H4 (cell line): ENCODE measurements at places on chromosomes 5 and 9.
A peak's percentile ranks its signal among the peaks of the same experiment; 100 is the strongest.

DNA sequence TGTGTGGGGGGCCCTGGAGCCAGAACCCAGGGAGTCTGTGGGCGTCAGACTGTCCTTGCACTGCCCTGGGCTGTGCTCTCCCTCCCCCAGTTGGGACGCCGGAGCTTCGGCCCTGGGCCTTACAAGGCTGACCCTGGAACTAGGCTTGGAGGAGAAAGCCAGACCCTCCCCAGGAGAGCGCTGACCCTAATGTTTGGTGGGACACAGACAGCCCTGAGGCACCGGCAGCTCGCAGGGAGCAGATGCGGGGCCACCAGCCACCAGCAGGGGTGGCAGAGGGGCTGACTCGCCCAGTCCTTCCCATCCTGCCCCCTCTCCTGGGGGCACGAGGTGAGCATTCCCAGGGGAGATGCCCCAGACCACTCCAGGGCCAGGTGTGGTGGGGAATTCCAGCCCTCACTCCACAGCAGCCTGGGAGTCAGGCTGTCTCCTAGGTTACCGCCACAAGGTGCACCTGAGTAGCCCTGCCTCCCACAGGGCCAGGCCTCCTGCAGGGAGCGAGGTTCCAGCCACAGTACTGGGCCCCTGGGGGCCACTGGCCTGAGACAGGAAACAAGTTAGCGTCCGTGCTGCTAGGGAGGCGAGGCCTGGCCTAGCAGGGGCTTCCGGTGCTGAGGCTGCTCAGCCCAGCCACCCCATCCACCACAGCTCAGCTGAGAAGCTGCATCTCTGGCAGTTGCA, 134.6 kb downstream of the OLFM1 start:
- DNase-seq: no peak

- DNase-seq: no peak
Observed at GRCh38 chr5:59293700-59294099, 599.8 kb downstream of the PDE4D start.

DNA sequence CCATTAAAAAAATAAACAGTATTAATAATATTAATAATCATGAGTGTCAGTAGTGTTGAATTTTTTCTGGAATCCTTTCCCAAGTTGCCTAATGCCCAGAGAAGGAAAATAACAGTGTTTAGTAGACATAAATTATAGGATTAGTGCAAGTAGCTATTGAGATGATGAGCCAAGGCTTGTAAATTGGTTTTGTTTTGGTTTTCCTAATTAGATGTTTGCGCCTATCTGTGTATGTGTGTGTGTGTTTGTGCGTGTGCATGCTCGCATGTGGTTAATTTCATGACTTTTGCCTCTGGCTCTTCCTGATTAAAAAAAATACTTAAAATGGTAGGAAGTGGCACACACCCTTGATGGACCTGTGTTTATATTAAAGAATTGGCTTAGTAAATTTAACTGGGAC, 55.4 kb downstream of the FXN start:
- no peak for DNase-seq

- peak; percentile 60 for DNase-seq
Observed at GRCh38 chr9:110351009-110351467, 13.4 kb upstream of the TXNDC8 start.

DNA sequence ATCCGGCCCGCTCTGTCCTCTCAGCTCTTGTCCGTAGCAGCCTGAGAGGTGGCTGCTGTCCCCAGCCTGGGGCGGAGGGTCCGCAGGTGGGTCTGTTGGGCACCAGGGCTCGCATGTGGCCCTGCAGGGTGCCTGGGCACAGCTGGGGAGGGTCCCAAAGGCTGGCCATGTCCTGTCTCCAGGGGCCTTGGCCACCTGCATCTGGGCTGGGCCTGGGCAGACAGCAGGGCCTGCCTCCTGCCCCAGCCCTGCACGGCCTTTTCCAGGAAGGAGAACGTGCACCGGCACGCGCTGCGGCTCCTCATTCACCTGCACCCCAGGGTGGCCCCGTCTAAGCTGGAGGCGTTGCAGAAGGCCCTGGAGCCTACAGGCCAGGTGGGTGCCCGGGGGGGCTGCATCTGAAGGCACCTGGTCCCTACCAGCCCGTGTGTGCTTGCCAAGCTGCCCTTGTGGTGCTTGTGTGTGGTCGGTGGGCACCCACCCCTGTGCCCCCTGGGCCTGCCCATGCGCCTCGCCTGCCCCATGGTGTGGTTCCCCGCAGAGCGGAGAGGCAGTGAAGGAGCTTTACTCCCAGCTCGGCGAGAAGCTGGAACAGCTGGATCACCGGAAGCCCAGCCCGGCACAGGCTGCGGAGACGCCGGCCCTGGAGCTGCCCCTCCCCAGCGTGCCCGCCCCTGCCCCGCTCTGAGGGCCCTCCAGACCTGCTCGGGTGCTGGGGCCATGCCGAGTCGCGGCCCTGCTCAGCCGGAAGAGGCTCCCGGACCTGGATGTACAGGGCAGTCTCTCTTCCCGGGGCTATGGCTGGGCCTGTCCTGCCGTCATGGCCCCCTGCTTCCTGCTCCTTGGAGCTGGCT, 5.1 kb upstream of the TOR4A start:
- no peak for DNase-seq

- DNase-seq: no peak
Observed at GRCh38 chr9:135919318-135919890, 12.1 kb upstream of the CAMSAP1 start.

DNA sequence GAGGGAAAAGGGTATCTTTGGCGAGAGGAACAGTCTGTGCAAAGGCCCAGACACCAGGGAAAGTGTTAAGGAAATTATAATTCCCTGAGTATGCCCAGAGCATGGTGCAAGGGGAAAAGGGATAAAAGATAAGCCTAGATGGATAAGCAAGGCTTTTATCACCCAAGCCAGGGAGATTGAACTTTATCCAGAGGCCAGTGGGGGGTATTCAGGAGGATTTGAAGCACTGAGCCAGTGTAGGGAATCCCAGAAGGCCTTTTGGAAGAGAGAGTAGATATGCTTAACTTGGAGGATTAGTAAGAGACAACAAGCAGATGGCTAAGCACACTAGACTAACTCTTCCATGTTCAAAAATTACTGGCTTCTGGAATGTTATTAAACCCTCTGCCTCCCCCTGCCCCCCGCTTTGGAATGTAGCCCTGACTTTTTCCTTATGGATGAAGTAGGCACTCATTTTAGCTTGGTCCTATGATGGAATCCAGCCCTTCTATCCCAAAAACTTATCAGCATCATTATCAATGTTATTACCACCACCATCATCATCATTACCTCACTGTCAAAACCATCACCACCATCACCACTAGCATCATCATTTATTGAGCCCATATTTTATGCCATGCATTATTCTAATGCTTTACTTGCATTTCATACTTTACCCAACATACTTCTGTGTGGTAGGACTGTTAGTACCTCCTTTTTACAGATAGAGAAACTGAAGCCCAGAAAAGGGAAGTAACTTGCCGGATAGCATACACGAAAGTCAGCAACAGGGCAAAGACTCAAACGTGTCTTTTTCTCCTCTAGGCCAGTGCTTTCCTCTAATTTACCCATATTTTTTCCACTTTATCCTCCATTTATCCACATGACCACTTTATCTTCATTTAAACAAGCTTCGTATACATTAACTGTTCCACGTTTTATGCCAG, 237.0 kb downstream of the PAPPA start:
- no peak for DNase-seq

DNA sequence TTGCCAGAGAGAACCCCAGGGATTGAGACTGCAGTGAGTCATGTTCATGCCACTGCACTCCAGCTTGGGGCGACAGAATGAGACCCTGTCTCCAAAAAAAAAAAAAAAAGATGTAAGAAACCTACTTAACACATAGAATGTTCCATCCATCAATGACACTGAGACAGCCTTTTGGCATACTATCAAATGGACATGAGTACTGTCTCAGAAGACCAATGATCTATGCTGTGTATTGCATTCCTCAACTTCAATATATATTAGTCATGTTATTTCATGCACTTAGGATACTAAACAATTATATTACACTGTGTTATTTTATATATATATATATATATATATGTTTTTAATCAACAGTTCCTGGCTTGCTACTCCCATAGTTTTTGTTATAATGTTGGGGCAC, 57.1 kb upstream of the ANKH start:
- DNase-seq: no peak

DNA sequence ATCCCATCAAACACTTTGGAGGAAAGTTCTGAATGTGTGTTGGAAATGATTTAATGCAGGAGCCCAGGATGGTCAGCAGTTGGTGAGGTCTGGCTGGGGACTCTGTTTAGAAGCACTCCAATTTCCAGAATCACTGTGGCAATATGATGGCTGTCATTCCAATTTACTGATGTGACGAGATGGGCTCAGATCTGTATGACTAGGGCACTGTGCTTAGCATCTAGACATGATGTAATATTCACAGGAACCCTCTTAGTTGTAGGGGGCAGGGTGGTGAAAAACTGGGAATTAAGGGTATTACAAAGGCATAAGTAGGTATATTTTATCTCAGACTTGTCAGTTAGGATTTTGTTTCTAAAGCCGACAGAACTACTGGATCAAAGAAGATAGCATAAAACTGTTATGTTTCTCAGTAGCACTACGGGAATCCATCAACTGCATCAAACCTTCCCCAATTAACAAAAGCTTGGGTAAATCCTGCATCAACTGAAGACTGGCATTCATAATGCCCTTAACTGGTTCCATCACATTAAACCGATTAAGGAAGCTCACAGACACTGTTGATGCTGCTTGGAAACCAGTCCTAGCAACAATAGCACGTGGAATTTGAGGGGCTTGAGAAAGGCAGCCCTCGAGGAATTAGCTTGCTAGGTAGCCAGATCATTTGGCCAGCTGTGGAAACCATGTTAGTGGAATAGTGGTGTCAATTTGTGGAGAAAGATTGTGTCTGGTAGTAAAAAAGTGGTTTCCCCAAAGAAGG, 86.1 kb downstream of the SV2C start:
- no peak for DNase-seq

- DNase-seq: no peak
Observed at GRCh38 chr9:114124666-114125475, 25.8 kb upstream of the KIF12 start.

- DNase-seq: no peak
Observed at GRCh38 chr5:137370096-137371071, 128.7 kb downstream of the SPOCK1 start.

- DNase-seq: no peak
Observed at GRCh38 chr5:60703944-60704343, 4.0 kb upstream of the DEPDC1B start.

DNA sequence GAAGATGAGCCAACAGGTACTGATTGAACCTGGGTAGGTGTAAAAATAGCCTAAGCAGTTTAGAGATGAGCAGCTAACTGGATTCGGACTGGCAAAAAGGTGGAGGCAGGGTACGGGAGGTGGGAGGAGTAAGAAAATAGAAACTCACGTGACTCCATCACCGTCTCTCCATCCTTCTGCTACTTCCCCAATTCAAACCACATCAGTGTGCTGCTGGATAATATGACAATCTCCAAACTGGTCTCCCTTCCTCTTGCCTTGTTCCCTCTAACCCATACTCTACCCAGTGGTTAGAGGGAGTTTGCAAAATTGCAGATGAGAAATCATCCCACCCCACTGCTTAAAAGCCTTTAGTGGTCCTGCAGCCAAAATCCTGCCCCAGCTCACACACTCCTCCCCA, 42.7 kb downstream of the RIGI start:
- no peak for DNase-seq

GRCh38 chr9:106615118-106615889, 247.7 kb upstream of the ZNF462 start:
- DNase-seq: no peak

- no peak for DNase-seq
Observed at GRCh38 chr5:45623832-45624231, 72.3 kb downstream of the HCN1 start.

- no peak for DNase-seq
Observed at GRCh38 chr5:111635916-111636570, 121.0 kb downstream of the NREP start.

GRCh38 chr5:88680253-88681132, 202.5 kb downstream of the MEF2C start:
- peak; percentile 36 for DNase-seq

GRCh38 chr5:97471951-97472350, 288.9 kb upstream of the RIOK2 start:
- DNase-seq: no peak

- peak; percentile 34 for DNase-seq
Observed at GRCh38 chr9:130128733-130129431, 43.3 kb upstream of the NCS1 start.

GRCh38 chr5:141560151-141560550, 58.6 kb downstream of the DIAPH1 start:
- DNase-seq: peak; percentile 54

DNA sequence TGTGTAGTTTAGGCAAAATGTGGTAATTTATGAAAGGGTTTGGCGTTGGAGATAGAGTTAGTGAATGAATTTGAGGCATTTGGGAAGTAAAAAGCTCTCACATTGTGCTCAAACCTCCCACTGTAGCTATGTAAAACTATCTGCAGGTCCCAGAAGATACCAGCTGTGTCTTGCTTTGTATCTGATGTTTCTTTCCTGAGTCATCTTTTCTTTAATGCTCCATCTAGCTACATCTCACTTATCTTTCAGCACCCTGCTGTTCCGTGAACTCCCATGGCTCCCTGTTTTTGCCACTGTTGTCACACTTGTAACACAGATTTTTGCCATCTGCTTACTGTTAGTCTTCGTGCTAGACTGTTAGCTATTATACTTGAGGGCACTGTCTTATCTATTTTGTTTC, 253.1 kb downstream of the NPR3 start:
- DNase-seq: no peak

DNA sequence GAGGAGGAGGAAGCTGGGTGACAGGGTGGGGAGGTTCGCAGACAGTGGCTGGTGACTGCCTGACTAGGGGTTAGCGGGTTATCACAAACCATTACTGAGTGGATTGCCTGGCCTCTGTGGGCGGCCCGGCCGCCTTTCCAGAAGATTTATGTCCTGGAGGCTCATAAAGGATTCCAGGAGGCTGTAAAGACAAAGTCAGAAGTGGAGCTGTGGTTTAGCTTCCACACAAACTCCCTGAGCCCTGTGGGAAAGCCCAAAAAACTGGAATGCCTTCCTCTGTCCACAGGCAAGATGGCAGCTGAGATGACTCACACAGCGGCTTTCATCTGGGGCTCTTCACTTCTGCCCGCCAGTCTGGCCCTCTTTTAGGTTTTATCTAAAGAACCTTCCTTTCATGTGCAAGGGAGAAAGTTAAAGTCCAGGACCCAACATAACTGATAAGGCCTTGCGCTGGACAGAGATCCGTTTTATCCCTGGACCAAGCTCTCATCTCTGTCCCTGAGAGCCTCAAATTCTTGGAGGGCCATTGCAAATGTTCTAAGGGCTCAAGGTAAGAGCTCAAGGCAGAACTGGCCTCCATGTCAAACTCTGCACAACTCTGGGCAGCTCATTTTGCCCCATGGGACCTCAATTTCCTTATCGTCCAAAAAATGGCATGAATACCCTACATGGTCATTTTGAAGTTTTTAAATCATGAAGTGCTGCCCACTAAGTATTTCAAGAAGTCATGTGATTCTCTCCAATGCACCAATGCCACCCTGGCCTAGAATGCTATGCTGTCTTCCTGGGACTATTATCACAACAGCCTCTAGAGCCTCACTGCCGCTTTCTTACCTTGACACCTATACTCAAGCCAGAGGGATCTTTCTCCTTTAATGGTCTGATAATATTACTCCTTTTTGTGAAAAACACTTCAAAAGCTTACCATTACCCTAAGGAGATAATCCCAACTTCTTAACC, 249.4 kb upstream of the TRIM32 start:
- DNase-seq: no peak
